ENCODE measurements at places on chromosomes 1 and 21.

DNA sequence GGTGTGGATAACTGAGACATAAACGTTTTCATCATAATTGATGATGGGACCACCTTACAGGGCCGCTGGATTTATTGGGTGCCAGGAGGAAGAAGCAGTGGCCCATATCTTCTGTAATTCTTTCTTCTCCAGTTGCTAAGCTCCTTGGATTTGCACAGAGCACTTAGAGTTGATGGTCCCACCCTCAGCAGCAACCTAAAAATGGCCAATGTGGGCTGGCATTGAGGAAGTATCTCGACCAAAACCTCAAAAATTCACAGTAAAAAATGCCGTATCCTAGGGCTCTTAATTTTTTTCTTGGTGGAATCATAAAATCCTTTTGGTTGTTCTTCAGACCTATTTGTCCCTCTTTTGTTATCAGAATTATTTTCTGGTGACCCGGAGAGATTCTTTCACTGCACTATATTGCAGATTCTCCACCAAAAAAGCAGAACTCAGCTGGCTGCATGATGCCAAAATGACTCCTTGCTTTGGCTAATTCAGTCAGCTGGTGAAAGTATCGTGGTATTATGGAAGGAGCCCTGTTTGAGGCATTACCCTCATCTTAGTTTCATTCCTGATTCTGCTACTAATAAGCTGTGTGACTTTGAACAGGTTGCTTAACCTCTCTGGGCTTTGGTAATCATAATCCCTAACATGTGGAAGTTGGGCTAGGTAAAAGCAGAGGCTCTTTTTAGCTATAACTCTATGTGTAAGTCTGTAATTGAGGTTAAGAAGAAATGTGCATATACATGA is 27.6 kb downstream of the KIRREL1 start:
- DNase-seq = no peak

DNA sequence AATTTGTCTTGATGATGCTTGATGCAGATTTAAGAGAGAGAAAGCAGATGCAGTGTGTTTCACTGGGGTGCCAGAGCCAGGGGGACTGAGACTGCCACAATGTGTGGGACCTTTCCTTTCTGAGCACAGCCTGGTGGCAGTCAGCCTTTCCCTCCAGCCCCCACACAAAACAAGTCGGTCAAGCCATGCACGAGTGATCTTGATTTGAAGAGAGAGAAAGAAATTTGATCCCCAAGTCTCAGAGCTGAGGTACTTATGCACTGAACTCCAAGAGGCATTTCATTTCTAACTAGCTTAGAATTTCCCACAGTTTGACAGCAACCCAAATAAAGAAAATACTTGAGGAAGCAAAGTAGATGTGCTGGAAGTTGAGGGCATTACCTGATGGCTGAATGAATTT is 193.8 kb downstream of the ST6GALNAC3 start:
- no peak for DNase-seq

GRCh38 chr1:59915516-59915915 is 11.1 kb downstream of the CYP2J2 start:
- DNase-seq = no peak

- DNase-seq = no peak
Observed at GRCh38 chr1:18583326-18583941, 47.2 kb upstream of the PAX7 start.

- no peak for DNase-seq
Observed at GRCh38 chr1:227437495-227438008, 119.3 kb upstream of the CDC42BPA start.

- DNase-seq = no peak
Observed at GRCh38 chr1:186792870-186793581, 35.7 kb upstream of the PLA2G4A start.

- DNase-seq = no peak
Observed at GRCh38 chr1:26269198-26269550, 10.7 kb upstream of the SH3BGRL3 start.

DNA sequence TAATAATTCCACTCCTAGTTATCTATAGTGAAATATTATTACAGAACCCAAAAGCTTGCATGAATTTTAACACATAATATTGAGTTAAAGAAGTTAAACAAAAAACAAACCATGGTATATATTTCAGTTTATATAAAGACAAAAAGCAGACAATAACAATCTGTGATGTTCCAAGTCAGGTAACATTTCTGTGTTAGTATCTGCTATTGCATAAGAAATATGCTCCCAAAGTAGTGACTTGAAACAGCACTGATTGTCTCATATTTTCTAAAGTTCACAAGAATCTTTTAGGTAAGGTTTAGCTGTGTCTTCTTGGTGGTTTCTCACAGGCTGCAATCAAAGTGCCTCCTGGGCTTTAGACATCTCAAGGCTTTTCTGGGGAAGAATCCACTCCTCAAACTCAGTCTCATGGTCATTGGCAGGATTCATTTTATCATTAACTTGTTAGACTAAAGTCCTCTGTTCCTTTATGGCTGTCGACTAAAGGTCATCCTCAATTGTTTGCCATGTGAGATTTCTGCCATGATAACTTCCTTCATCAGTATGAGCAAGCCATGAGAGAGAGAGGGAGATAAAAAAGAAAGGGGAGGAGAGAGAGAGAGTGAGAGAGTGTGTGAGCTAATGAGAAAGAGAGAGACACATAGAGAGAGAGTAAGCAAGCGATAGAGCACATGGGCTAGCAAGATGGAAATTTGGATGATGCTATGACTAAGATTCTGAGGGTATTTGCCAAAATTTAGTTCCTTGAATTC is 19.9 kb downstream of the GBP1 start:
- DNase-seq = no peak

DNA sequence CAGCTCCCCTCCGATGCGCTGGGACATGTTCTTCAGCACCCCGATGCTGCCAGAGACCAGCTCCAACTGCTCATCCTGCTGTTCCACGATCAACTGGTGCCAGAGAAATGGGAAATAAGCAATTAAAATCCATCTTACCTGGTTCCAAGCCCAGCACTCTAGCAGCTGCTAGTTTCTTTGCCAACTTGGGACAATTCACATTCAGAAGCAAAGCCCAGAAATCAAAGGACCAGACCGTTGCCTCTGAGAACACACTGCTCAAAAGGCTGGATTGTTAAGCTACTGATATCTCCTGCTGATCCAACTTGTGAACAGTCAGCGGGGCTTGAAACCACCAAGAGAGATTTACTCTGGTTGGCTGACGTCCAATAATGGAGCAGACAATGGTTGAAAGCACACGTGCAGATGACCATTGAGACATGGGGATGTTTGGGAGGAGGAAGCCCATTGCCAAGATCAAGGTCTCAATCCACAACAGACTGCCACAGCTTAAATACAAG is 34.4 kb downstream of the STX6 start:
- DNase-seq = no peak

GRCh38 chr21:34642211-34643075 is 26.4 kb upstream of the CLIC6 start:
- DNase-seq = no peak

- no peak for DNase-seq
Observed at GRCh38 chr1:65319754-65320153, 10.4 kb downstream of the DNAJC6 start.

GRCh38 chr1:12177999-12178441 is 11.2 kb downstream of the TNFRSF1B start:
- no peak for DNase-seq

DNA sequence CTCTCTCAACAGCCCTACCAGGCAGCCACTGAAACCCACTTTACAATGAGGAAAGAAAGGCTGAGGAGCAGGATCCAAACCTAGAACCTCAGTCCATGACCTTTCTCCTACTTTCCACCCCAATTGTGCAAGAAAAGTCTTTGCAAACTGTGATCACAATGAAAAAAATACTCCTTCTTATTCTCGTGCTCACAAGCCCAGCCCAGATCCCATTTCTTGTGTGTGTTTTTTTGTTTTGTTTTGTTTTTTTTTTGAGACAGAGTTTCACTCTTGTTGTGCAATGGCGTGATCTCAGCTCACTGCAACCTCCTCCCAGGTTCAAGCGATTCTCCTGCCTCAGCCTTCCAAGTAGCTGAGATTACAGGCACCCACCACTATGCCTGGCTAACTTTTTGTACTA is 97.7 kb downstream of the CRYAA start:
- no peak for DNase-seq

DNA sequence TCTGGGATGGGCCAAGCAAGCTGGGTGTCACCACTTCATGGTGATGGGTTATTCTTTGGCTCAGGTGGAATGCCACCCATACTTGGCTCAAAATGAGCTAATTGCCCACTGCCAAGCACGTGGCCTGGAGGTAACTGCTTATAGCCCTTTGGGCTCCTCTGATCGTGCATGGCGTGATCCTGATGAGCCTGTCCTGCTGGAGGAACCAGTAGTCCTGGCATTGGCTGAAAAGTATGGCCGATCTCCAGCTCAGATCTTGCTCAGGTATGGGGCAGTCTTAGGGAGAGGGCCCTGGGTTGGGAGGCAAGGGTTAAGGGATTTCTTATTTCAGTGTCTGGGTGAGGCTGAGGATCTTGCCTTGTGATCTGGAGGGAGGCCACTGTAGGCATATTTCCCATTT is 15.4 kb upstream of the NASP start:
- no peak for DNase-seq
